ENCODE measurements at places on chromosomes 11 and 22. TPM values are rescaled to one million over a fixed set of nuclear protein-coding genes. Genes with fewer than 3 reads are reported as not detected.

Gene AMBRA1
- polyA plus RNA-seq, result 26.9 TPM

Gene DDIAS
- polyA plus RNA-seq, result 7.3 TPM

Gene P4HA3
- 0.62 TPM for polyA plus RNA-seq

Gene ARHGAP20
- polyA plus RNA-seq, result 4.7 TPM

Gene NAP1L4
- 202 TPM for polyA plus RNA-seq

Gene OR8G5
- not detected for polyA plus RNA-seq
